GF-D8 (cell line): ENCODE measurements at places on chromosomes 2 and 18.

DNA sequence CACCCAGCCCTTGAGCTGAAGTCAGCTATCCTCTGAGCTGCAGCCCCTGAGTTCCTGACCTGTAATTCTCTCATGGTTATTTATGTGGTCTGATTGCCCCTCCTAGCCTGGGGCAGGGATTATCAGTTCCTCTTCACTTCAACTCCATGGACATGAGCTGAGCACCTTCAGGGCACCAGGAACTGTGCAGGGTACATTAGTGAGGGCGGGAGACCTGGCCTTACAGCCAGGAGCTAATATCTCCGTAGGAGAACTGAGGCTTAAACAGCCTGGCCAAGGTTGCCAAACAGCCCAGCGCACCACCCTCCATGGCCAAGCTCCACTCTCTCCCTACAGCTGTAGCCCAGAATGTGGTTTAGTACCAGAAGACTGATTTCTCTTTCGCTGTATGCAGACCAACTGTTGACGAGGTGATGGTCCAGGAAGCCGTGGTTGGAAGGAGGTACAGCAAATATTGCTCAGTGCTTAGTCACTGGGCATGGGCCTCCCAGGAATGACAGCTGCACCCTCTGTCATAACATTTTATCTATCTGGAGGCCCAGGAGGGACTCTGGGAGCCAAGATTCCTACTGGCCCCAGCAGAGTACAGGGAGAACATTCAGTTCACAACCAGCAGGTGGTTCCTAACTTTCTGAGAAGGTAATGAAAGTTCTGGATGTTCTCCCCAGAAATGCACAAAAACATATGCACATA lies 228.7 kb upstream of the SIX2 start:
- DNase-seq = peak; percentile 11

DNA sequence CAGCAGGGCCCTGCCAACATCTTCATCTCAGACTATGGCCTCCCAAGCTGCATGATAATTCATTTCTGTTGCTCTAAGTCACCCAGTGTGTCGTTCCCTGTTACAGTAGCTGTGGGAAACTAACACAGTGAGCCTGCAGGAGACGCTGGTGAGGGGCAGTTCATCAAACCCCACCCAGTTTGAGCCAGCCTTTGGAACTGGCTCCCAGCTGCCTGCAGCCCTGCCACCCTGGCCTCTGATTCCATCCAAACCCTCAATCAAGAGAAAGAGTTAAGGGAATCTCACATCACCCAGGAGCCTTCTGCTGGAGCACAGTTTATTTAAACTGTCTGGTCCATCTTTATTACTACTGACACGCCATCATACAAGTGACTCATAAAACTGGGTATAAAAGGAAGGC lies 64.9 kb upstream of the ZCCHC2 start:
- no peak for DNase-seq

DNA sequence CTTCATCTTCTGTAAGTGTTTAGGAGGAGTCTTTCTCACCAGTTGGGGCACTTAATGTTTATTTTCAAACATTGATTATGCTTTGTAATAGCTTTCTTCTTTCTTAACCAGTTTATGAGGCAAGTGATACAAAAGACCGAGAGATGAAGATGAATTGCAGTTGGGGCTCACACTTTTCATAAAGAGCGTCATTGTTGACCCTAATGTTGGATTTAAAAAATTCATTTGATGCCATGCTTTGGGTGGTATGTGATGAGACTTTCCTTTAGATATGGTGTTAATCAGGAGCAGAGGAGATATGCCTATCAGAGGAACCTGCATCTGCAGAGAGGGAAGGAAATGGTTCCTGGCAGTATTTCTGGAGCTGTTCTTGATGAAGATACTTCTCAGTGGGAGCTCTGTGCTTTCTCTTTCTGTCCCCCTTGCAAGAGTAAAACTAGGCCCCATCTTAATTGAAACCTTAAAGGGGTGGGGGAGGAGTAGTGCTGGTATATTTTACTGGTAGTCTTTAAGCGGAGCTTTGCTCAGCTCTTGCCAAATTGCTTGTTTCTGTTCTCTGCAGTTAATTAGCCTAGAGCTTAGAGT lies 2.3 kb downstream of the EML4 start:
- DNase-seq = no peak

DNA sequence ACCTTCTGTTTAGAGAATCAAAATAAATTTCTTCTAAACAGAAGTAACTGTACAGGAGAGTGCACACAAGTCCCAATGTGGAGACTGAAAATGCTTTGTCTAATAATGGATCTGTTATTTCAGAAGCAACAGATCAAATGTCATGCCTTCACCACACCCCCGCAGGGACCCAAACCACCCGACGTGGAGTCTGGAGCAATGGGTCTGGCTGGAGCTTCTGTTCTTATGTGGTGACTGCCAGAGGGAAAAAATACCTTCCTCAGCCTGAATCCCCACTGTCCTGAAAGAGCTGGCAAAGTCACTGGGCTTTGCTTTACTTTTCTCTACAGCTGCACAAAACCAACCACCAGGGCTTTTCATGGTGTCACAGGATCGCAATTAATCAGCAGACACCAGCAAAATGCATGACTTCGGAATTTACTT lies 119.0 kb upstream of the ZFP36L2 start:
- no peak for DNase-seq

DNA sequence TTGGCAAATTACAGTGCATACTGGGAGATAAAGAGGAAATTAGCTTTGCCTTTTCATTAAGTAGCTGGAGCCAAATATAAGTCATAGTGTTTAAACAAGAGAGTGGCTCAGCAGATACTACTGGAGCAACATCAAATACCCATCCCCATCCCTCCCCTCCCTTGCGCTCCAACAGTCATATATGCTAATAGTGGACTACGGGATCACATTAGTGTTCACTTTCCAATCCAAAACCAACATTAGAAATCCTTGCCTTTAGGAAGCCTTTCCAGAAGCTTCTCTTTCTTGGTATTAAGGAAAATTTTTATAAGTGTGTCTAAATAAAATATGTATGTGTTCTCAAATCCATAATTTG lies 1669.3 kb downstream of the SUCLG1 start:
- DNase-seq = no peak

GRCh38 chr2:197170208-197170607 lies 140.4 kb downstream of the ANKRD44 start:
- DNase-seq = no peak

- no peak for DNase-seq
Observed at GRCh38 chr2:50729306-50730049, 302.5 kb downstream of the NRXN1 start.

- DNase-seq = peak; percentile 62
Observed at GRCh38 chr2:173898178-173898668, 67.0 kb downstream of the SP3 start.

DNA sequence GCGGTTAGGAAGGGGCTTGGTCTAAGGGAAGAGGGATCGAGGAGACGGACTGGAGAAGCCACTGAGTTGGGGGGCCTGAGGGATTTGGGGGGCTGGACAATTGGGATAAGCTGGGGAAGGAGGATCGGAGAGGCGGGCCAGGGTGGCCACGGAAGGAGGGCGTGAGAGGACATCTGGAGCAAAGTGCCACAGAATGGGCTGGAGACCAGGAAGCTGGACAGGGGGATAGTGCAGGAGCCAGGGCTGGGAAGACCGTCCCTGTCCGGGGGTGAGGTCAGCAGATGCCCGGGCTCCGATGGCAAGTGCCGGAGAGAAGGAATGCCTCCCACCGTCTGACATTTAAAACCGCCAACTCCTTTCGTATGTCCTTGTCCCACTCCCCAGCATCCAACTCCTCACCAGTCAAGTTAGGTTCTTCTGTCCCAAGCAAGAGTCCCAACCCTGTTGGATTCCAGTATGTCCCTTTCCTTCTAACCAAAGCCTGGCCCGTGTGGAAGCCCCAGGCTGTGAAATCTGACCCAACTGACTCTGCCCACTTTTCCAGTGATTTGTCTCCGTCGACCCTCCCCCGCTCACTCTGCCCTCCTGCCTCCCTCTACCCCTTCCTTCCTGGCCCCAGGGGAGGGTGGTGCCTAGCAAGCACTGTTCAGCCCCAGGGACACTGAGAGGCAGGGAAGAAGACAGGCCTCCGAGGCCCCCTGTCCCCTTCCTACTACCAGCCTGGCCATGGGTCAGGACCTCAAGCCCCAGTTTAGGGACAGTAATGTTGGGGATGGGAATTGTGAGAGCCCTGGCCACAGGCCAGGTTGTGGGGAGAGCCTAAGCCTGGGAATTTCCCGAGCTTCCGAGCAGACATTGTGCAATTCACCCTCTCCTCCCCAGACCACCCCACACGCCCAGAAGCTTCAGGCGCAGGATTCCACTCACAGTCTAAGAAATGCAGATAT lies 31.5 kb upstream of the TMBIM1 start:
- DNase-seq = peak; percentile 56

- DNase-seq = no peak
Observed at GRCh38 chr2:174561283-174561971, 36.2 kb downstream of the WIPF1 start.

GRCh38 chr2:3664925-3665324 lies 6.9 kb downstream of the ALLC start:
- DNase-seq = no peak

DNA sequence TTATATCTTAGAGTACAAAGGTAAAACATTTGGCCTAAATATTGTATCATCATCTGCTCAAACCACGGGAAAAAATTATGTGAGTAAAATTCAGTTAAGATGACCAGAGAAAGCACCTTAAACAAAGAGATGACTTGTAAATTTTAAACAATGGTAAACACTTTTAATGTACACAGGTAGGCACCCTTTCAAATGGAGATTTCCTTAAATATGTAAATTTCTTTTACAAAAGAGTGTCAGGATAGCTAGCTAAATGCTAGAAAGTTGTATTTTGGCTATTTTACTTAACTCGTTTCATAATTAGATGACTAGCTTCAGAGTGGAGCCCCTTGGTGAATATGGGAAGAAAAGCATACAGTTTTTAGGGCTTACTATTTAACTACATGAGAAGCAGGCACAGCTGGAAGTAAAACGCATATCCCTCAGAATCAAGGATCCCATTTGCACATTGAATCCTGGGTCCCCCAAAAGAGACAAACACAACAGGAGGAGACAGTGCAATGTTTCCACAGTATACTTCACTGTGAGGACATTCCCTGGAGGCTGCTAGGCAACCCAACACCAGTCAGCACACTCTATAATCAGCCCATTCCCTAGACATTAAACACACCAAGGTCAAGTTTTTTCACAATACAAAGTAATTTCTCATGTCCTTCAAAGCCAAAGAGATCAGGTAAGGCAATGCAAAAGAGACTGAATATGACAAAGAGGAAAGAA lies 1154.4 kb downstream of the DPP10 start:
- DNase-seq = no peak

DNA sequence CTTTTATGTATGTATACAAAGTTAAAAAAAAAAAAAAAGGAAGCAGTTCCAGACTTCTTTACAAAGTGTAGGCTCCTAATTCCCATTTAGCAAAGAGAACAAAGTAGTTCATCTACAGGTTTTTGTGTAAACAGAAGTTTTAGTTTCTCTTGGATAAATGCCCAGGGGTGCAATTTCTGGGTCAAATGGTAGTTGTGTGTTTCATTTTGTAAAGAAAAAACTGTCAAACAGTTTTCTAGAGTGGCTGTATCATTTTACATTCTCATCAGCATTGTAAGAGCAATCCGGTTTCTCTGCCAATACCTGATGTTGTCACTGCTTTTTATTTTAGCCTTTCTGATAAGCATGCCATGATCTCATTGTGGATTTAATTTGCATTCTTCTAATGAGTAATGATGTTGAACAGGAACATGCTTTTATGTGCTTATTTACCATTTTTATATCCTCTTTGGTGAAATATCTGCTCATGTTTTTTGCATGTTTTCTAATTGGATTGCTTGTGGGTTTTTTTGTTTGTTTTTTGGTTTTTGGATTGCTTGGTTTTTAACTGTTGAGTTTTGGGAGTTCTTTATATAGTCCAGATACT lies 16.6 kb upstream of the PSME4 start:
- DNase-seq = no peak

GRCh38 chr18:3058328-3059191 lies 45.6 kb upstream of the LPIN2 start:
- no peak for DNase-seq

DNA sequence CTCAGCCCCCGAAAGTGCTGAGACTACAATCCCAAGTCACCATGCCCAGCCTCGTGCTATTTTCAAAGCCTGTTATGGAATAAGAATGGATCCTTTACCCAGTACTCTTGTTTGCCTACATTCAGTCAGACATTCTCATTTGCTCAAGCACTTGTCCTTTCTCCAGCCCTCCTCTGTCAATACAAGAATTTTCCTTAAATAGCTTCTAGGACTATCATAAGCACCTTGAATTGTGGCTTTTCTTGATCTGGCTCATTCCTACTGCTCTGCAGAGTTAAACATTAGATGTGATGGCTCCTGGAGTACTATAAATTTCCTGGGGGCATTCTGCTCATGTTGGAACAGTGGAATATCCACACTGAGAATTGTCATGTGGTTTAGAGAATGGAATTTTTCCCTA lies 506.1 kb downstream of the ARHGAP15 start:
- no peak for DNase-seq

DNA sequence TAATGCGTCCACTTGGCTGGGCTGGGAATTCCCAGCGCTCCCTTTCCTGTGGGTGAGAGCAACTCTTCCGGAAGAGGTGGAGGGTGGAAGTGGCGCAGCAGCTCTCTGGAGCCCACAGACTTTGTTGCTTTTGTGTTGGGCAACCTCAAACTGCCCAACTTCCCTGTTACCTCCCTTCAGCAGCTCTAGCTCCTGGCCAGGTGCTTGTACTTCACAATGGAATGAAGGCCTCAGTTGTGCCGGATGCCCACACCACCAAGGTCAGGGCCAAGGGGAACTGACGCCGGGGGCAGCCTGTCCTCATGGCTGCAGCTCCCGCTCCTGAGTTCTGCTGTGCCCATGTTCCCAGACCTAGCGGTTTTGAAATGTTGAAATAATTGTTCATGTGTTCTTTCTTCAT lies 322.9 kb downstream of the GALR1 start:
- DNase-seq = peak; percentile 55
